BJ (cell line): ENCODE measurements at places on chromosomes 13 and 19.

GRCh38 chr13:74561155-74561554 is 427.0 kb upstream of the KLF12 start:
- no peak for DNase-seq

DNA sequence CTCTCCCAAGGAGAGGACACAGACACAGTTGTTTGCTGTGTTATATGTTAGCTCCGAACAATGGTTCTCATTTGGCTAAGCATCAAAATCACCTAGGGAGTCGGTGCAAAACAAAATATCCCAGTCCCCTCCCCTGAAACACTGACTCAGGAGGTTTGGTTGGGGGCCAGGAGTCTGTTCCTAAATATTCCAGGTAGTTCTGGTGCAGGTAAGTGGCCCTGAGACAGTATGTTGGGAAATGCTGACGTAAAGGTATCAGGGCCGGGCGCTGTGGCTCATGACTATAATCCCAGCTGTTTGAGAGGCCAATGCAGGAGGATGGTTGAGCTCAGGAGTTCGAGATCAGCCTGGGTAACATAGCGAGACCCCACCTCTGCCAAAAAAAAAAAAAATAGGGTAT is 2.3 kb upstream of the MAP2K7 start:
- DNase-seq = no peak

DNA sequence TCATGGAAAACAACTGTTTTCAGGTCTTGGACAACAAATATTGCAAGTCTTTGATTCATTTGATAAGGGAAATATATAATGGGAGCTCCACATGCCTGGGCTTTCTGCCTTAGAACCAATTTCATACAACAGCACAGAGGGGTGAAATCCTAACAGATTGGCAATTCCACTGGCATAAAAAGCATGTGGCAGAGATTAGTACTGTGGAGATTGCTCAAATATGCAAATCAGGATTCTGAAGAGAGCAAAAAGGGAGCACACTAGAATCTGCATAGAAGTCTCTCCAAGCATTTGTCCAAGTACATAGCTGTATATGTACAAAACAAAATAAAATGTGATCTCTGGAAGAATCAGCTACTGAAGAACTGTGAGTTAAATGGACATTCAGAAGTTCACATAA is 312.9 kb upstream of the SLITRK5 start:
- DNase-seq = no peak

- DNase-seq = peak; percentile 22
Observed at GRCh38 chr19:35901854-35902661, at the start of gene HCST. TSS of gene HCST (plus strand) at chr19:35902529. CDS start at chr19:35902594, 65 bp downstream.

DNA sequence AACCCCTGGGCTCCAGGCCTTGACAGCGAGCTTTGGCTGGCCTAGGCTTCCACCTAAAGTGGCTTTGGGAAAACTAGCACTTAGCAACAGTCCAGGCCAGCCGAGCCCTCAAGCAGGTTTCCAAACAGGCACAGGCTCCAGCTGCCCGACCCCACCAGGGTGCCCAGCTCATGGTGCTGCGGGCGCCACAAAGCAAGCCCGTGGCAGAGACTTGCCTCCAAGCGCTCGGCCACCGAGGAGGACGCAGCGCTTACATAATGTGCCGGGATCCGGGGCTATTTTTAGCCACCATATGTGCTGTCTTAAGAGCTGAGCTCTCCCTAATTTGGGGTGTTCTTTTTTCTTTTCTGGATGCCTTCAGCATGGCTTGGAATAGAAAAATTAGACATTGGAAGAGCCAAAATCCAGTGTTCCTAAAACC is 56.1 kb upstream of the F7 start:
- DNase-seq = no peak

DNA sequence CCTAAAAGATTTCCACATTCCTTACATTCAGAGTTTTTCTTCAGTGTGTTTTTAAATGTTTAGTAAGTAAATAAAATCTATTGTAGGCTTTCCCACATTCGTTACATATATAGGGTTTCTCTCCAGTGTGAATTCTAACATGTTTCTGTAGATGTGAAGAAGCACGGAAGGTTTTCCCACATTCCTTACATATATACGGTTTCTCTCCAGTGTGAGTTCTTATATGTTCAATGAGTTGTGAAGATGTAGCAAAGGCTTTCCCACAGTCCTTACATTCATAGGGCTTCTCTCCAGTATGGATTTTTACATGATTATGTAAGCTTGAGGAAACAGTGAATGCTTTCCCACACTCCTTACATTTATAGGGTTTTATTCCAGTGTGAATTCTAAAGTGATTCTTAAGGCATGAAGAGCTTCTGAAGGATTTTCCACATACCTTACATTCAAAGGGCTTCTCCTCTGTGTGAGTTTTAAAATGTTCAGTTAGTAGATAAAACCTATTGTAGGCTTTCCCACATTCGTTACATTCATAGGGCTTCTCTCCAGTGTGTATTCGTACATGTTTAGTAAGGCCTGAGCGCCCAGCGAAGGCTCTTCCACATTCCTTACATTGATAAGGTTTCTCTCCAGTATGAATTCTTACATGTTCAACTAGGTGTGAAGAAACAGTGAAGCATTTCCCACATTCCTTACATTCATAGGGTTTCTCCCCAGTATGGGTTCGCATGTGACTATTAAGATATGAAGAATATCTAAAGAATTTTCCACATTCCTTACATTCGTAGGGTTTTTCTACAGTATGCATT is 18.2 kb downstream of the ZNF121 start:
- DNase-seq = no peak

GRCh38 chr19:54952591-54953344 is 5.4 kb upstream of the NLRP7 start:
- DNase-seq = no peak

DNA sequence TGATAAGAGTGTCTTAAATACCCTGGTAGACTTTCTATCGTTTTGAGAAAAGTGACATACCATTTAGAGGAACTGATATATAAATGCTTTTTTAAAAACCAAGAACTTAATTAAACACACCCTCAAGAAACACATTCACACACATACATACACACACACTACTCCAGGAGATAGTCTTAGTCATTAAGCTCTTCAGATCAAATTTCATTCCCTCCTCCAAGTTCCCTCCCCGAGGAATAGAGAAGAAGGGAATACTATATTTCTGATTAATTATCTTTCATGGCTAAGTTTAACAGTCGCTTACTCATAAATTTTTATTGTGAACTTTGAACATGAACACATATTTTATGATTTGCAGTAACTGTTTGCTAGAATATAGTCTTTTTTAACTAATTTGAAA is 1109.5 kb downstream of the SLITRK1 start:
- no peak for DNase-seq

- no peak for DNase-seq
Observed at GRCh38 chr19:38183251-38183897, 40.6 kb downstream of the DPF1 start.

- DNase-seq = no peak
Observed at GRCh38 chr19:50512999-50513745, 541 bp downstream of the ASPDH start.

DNA sequence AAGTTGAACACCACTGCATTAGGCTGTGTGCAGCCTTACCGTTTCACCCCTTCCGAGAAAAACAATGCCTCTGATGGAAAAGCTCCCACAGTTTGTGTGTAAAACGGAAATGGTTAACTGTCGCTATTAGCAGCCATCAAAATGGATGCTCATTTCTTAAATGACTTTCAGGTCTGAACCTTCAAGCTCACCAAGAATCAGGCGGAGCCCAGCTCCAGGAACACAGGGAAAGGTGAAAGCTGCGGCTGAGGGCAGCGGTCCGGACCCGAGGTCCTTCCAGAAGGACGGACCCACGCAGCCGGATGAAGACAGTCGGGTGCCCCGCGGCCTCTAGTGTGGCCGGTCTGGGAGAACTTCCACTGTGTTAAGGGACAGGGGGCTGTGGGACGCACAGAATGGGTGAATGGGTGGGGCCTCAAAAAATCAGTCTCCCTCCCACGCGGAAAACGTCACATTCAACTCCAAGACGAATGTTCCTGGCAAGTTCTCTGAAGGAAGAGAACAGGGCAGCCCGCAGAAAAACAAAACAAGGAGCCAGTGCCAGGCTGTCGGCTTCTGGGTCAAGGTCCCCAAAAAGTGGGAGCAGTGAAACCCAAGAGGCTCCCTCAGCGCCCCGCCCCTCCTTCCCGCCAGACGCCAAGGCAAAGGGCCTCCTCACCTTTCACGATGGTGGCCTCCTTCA is 4.9 kb downstream of the IRS2 start:
- DNase-seq = no peak

- DNase-seq = peak; percentile 48
Observed at GRCh38 chr13:40549500-40550094, 116.8 kb downstream of the FOXO1 start.

GRCh38 chr19:29880498-29881081 is 61.4 kb upstream of the URI1 start:
- DNase-seq = no peak

DNA sequence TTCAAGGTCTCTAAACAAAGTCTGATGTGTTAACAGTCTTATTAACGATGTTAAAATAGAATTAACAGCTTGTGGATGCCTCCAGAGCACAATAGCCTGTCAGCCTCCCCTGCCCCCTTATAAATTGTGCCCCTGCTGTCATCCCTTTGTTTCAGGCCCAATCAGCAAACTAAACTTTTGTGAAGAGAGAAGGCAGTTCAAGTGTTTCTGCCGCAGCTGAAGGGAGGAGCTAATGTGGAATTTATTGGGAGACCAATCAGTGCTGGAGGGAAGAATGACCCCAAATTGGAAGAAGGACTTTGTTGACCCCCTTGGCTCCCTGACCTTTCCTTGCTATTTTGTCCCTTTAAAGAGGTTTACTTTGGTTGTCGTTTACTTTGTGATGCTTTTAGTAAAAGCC is 160.5 kb downstream of the TM9SF2 start:
- no peak for DNase-seq

- DNase-seq = no peak
Observed at GRCh38 chr13:111906816-111907215, 160.1 kb upstream of the SOX1 start.

- no peak for DNase-seq
Observed at GRCh38 chr19:16069813-16070365, 6.4 kb upstream of the TPM4 start.

DNA sequence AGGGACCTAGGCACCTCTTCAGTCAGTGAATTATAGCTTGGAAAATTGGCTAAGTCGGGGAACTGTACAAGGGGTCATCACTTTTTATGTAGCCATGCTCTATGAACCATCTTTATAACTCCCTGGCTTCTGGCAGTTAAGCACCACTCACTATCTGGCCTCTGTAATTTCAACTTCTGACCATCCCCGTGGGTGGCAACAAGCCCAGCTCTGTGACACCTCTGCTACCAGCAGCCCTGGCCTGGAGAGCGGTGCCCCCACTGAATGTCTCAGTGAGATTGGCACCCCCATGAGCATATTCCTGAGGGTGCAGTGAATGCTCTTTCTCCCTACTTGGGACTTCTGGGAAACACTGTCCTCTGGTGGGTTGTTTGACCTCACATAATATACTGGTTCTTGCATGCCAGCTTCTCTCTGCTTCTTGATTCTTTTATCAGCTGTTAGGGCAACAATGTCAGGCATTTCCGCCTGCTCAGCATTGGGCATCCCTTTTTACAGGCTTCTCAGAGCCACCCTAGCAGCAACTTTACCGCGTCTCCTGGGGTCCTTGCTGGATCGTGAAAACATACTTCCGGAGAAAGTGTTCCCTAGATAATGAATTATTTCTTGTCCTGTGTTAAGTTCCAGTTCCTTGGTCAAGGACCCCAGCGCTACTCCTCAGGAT is 10.4 kb downstream of the KL start:
- DNase-seq = no peak

DNA sequence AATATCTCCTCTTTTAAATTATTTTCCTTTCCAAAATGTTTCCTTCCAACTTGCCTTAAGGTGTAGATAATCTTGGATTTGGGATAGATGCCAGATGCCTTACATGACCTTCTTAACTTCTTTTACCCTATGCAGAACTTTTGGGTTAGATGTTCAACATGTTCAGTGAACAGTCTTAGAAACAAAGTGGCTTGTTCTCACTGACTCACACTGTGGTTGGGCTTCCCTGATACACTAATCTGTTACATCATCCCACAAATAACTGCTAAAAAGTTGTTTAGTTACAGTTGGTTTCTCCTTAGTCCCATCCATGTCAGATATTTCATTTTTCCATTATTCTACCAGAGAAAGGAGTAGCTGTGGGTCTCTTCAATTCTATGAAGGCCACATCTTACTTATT is 2638.2 kb downstream of the PCDH9 start:
- DNase-seq = peak; percentile 6

DNA sequence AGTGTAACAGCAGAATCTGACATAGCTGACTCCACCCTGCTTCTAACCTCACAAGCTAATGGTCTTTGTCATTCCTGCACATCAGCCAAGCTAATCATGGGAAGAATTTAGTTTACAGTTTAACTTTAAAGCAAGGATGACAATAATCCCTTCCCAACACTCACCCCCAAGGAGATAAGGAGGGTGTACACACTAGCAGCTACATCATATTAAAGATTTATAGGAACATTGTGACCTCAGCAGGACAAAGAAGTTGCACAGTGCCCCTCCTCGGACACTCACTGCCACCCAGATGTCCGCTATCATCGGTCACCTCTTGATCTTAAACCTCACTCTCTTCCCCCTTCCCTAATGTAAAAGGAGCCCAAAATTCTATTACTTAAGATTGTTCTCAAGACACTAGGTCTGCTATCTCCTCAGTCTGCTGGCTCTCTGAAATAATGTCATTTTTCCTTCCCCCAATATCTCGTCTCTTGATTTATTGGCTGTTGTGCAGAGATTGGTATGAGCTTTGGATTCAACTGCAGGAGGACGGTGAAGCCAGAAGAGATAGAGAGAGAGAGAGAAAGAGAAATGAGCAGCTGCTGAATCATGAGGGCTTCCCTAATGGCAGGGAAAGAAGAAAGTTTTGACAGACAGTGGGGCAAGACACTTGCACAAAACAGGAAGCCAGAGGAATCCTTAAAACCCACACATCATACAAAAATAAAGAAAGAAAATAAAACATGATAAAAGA is 17.5 kb upstream of the FFAR2 start:
- DNase-seq = no peak

GRCh38 chr19:6590827-6591319 is at the start of gene CD70:
TSS of gene CD70 (minus strand) at chr19:6591150. CDS start at chr19:6591002, 148 bp downstream.
- DNase-seq = no peak

DNA sequence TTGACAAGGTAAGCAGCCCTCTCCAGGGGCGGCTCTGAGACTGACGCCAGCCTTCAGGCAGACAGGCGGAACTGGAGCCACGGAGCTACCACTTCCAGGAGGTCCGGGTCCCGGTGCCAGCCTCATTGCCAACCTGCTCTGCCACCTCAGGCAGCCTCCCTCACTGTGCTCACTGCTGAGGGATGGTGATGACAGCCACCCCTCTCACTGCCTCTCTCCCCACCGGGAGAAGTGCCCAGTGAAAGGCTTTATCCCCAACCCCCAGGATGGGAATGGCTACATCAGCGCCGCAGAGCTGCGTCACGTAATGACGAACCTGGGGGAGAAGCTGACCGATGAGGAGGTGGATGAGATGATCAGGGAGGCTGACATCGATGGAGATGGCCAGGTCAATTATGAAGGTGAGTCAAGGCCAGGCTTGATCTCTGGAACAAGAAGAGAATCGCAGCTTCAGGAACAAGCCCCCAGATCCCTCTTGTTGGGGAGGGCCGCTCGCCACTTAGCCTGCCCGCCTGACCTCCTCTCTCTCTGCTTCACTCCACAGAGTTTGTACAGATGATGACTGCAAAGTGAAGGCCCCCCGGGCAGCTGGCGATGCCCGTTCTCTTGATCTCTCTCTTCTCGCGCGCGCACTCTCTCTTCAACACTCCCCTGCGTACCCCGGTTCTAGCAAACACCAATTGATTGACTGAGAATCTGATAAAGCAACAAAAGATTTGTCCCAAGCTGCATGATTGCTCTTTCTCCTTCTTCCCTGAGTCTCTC is 7.6 kb downstream of the CALM3 start:
- DNase-seq = no peak
